ENCODE measurements at places on chromosomes 1 and 21.
A peak's percentile ranks its signal among the peaks of the same experiment; 100 is the strongest.

- DNase-seq = no peak
These were observed 8.7 kb downstream of the S100B start for GRCh38 chr21:46596201-46596600.

DNA sequence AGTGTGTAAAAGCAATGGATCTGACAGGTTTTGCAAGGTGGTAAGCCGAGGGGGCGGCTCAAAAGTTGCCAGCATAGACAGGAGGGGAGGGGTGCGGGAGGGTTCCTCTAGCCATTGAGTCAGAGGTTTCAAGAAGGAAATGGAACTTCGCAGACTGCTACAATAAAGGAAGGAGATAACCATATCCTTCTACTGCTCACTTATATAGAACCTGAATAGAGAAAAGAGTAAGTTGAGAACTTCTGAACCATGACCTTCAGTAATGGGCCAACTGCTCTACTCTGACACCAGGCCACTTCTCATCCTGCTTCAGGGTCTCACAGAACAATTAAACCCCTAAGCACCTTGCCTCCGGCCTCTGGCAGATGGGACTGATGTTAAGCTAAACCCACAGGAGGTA is 26.3 kb upstream of the BCAR3 start:
- no peak for DNase-seq

GRCh38 chr1:66416295-66416694 is 117.7 kb upstream of the SGIP1 start:
- DNase-seq = no peak

GRCh38 chr1:109131800-109132199 is 17.9 kb downstream of the ELAPOR1 start:
- no peak for DNase-seq

- no peak for DNase-seq
These were observed 1.6 kb downstream of the SOX13 start for GRCh38 chr1:204074274-204075138.

GRCh38 chr1:105678334-105678733 is 1378.1 kb upstream of the PRMT6 start:
- no peak for DNase-seq

GRCh38 chr1:245060684-245061374 is 94.0 kb upstream of the KIF26B start:
- no peak for DNase-seq

DNA sequence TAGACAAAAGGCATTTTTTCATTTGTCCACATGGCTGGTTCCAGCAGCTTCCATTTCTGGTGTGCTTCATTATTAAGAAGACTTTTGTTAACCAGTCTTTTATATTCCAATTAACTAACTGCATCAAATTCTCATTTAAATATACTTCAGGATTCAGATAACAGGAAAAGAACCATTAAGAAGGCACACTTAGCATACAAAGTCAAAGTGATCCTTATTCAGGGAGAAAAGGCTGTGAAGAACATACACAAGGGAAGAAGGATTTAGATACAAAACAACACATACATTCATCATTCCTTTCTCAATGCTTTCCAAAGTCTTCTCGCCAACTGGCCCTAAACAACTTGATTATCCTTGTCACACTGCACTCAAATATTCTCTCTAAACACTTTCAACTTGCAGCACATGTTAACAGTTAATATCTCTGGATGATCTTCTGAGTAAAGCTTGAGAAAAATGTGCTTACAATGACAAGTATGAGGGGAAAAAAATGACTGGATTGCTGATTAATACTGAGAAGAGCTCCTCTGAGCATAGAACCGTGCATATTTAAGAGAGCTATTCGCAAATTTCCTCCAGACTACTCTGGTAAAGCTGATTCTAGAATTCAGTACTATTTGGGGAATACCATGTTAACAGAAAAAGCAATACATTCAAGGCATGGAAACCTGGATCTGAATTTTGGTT is 225.2 kb upstream of the TNR start:
- no peak for DNase-seq

DNA sequence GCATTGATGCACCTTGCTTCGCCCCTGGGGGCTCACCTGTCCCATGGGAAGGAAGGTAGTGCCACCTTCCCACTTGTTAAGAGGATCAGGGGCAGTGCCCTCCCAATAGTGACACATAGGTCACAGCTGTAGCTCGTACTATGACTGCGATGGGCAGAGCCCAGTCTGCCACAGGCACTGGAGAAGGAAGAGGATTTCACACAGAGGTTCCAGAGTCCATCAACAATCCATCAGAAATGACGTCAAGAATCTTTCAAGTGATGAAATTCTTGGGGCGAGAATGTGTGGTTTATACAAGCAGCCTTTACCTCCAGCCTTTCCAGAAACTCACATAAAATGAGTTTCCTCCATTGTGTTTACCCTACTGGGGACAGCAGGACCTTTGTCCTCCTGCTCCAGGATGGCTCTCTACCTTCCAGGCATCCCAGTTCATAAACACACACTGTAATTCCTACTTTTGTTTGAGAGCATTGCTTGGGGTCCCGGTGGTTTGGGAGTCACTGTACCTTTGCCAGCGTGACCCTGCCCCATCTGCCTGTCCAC is 260.6 kb upstream of the VAMP3 start:
- no peak for DNase-seq

DNA sequence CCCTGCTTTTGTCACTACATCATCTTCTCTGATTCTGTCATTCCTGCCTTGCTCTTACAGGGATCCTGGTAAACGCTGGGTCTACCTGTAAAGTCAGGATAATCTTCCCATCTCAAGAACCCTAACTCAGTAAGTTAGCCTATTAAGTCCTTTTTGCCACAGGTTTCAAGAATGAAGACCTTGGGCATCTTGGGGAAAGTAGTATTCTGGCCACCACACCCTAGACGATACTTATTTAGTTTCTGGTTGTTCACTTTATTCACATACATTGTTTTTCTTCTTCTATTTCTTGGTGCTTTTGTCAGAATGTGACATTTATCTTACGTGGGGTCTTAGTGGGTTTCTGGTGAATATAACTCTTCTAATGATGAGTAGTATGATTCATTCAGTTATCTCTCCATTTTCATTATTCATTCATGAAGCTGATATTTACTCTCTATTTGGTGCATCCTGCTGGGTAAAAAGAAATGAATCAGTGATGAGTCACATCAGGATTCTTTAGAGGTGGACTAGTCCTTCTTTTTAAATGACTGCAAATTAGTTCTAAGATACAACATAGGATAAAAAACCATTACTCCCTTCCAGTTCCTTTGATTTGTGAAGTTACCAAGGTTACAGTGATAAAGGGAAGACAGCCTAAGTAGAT is 514.4 kb upstream of the B3GALT2 start:
- no peak for DNase-seq

- DNase-seq = no peak
These were observed 3.7 kb downstream of the PTPN14 start for GRCh38 chr1:214547747-214548146.

- DNase-seq = no peak
These were observed 150.6 kb upstream of the HOOK1 start for GRCh38 chr1:59664166-59664565.

DNA sequence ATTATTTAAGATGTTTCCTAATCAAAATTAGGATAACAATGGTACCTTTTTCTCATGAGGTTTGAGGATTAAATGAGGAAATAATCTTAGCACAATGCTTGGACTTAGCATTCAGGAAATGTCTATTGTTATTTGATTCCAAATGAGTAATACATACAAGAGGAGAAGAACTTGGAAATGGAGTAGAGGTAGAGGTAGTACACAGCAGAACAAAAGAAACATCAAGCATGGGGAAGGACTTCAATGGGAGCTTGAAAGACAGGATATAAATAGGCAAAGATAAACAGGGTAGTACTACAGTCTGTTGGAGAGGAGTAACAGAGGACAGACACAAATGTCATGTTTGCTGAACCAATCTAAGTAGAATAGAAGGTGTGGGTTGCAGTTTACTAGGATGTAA is 59.5 kb upstream of the RGS2 start:
- no peak for DNase-seq

GRCh38 chr1:15352128-15352957 is 57.3 kb upstream of the EFHD2 start:
- DNase-seq = no peak

DNA sequence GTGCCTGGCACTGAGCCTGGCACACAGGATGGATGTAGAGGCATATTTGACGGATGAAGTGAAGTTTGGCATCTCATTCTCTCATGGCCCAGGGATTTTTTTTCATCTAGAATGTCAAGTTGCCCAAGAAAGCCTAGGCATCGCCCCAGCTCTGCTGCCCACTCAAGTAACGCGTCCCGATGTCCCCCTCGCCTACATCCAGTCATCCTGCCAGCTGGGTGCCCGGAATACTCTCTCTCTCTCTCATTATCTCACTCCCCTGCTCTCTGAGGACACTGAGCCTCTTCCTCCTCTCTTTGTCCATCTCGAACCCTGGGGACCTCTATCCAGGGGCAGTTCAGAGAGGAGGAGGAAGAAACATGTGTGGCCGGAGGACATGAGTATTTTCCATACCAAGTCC is 142.3 kb upstream of the ZC3H12A start:
- no peak for DNase-seq

DNA sequence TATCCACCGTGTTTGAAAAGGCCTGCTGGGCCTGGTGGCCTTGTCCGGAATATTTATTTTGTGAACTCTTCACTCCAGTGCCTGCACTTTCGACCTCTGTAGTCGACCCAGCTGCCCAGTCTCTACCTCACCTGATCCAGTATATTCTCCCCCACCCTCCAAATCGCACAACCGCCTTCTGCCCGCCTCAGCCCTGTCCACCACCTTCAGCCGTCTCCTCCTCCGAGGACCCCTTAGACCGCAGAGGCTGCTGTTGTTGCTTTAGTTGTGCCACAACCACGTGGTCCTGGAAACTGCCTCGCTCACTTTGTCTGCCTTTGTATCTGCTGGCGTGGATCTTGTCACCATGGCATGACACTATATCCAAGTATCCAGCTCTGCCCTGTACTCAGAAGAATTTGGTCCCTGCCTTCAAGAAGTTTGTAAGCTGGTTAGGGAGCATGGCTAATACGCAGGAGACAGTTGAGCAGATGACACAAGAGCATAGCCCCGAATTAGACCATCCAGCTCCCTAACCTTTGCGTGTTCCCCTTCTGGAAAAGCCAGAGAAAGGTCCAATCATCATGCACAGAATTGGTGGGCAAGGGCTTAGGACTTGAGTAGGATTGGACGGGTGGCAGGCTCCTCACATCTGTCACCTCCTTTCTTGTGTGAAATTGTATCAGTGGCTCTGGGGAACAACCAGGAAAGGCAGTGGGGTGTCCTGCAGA is 1.5 kb downstream of the PHGDH start:
- DNase-seq = no peak

- peak; percentile 48 for DNase-seq
These were observed 78.4 kb upstream of the GPR88 start for GRCh38 chr1:100459358-100460114.

DNA sequence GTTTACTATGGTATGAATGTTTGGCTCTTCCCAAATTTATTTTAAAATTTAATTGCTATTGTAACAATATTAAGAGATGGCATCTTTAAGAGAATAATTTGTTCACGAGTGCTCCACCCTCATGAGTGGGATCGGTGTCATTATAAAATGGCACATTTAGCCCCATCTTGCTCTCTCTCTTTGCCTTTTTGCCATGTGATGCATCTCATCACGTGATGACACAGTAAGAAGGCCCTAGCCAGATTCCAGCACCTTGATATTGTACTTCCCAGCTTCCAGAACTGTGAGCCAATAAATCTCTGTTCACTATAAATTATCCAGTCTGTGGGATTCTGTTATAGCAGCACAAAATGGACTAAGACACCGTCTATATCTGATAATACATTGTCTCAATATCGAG is 355.8 kb downstream of the AMY1C start:
- DNase-seq = no peak

DNA sequence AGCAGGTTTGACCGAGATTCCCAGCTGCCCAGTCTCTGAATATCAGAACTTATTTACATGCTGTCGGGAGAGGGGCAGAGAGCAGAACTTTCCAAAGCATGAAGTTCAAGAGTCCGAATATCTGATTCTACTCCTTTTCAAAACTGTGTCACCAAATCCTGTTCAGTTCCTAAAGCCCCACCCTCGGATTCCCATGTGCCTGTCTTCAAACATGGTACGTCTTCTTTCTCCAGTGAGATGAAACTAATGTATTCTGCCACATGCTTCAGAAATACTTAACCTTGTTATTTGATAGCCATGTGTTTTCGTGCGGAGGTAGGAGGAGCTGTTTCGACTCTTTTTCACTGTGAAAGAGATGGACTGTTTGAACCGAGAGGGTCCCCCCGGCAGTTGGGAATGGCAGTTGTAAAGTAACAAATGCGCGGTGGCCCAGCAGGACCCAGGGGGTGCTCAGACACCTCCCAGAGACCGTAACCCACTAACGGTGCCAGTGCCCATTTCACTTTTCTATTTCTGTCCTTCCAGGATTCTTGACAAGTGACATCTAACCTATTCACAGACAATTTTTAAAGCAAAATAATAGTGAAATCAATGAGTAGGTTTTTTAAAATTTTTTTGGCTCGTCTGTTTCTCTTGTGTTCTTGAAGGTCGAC is 67.2 kb downstream of the ZBTB18 start:
- no peak for DNase-seq

GRCh38 chr1:1021920-1022259 is 2.0 kb downstream of the AGRN start:
- no peak for DNase-seq

DNA sequence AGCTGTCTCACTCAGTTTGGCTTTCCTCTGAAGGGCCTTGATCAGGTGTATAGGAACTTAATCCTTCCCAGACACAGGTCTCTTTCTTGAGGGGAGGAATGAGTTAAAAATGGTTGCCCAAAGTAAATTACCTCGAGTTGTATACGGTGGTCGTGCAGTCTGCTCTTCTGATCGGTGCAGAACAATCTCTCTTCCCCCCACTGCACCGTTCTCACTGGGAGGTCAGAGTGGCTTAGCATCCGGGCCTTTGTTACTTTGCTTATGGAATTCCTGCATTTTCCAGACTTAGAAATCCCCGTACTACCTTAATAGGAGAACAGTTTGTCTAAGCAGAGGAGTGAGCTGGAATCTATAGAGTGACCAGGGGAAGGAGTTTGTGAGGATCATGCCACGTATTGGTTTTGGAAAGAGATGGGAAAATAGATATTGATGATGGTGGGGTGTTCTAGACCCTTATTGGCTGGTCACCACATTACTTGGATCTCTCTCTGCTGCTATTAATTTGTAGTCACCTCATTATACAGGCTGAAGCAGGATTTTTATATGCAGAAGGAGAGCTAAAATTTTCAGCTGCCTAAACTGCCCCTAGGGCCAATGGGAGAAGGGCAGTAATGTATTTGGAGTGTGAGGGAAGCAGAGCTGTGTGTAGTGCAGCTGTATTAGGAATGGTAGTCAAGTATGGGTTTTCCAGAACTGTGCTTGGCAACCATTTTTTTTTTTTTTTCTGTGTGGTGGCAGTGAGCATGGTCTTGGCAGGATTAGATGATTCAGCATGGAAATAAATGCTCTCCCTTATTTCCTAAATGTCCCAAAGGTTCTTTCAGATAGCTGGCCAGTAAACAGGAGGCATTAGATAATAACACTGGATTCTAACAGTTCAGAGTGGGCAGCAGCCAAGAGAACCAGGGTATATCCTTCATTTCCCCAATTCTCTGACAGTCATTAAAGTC is 81.5 kb downstream of the NDUFS5 start:
- DNase-seq = no peak

Measured in effector CD4-positive, alpha-beta T cell (primary cell).